ENCODE measurements at places on chromosomes 4 and X. TPM values are rescaled to one million over a fixed set of nuclear protein-coding genes. Genes with fewer than 3 reads are reported as not detected.

Gene PPEF1
- total RNA-seq, result 1.3 TPM

Gene CITED1
- total RNA-seq, result 1.2 TPM

Gene L1CAM
- 21.7 TPM for total RNA-seq

Gene ART3
- not detected for total RNA-seq

Gene MANBA
- total RNA-seq, result 13.2 TPM
